ENCODE measurements at places on chromosomes 1 and 21.

DNA sequence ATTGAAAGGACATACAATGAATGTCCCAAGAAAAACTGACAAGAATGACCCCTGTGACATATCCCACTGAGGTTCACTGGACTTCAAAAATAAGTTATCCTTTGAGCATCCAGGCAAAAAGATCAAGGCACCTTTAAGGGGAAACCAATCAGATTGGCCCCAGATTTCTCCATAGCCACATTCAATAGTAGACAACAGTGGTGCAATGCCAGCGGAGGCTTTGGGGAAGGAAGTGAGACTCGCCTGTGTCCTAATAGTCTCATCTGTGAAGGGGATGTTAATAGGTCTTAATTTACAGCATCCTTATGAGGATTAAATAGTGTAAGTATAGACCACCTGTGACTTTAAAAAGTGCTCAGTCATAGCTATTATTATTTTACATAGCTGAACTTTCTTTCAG, 21.5 kb downstream of the RPL5 start:
- DNase-seq = no peak

GRCh38 chr1:159881622-159882526, 18.1 kb downstream of the CFAP45 start:
- peak; percentile 96 for DNase-seq

- DNase-seq = peak; percentile 89
Measured at GRCh38 chr1:179016706-179017382, 8.8 kb upstream of the FAM20B start.

DNA sequence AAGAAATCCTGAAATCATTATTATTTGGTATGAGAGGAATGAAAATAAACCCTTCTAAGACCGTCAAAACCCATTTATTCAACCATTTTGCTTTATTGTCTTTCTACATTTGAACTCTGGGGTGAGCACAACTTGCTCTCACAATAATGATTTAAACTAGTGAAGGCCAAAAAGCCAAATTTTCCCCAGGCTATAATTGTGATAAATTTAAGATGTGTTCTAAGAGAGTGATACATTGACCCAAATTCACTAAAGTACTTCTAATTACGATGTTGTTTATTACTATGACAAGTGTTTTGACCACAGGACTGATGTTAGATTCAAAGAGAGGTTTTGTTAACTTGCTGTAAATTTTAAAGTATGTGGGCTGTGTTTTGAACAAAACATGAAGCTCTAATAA, 670.9 kb upstream of the NR5A2 start:
- no peak for DNase-seq

DNA sequence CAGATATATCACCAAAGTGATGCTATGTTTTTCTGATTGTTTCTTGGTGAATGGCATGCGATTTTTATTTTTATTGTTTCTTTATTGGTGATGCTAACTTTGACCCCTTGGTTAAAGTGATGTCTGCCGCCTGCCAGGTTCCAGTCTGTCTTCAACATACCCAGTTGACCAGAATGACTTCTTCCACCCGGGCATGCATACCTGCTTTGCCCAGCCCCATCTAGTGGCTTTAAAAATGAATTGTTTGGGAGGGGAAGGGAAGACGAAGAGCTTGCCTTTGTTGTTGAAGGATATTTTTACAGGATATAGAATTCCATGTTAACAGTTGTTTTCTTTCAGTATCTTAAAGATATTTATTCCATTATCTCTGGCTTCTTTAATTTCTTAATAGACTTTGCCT, 65.1 kb downstream of the ATG4C start:
- no peak for DNase-seq

GRCh38 chr1:35047188-35047858, 15.6 kb upstream of the ZMYM6 start:
- peak; percentile 91 for DNase-seq

DNA sequence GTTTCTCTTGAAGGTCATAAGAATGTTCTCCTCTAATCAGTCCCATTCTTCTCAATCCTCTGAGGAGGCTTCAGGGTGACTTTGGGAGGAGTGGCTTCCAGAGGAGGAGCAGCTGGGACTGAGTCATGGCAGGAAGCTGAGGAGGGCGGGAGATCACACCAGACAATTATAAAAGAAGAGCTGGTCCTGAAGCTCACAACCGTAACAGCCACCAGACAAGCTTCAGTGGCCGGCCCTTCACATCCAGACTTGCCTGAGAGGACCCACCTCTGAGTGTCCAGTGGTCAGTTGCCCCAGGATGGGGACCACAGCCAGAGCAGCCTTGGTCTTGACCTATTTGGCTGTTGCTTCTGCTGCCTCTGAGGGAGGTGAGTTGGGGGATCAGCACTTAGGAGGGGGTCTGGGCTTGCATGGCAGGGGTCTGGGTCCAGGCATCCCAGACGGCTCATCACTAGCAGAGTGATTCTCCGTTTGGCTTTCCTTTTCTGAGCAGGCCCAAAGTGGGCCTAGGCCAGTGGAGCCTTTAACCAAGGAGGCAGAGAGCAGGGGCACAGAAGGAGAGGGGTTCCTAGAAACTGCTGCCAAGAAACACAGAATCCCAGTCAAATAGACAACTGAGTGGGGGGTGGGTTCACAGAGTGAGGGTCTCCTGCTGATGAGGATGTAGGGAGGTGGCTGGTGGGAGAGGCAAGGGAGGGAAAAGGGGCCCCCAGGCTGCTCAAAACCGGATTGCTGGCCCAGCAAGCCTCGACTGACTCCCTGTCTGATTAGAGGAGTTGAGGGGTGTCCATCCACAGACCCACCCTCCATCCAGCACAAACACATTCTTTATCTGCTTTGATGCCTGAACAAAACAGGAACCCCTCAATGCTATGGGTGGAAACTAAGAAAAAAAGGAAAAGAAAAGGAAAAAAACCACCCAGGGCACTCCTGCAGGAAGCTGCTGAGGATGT, at the start of gene ECM1:
ECM1 (plus strand) TSS at position 198 of the 953 bp plus-strand sequence; CDS start at position 299, 101 bp downstream.
- peak; percentile 68 for DNase-seq

- DNase-seq = no peak
Measured at GRCh38 chr1:51524817-51525216, 5.8 kb upstream of the EPS15 start.

DNA sequence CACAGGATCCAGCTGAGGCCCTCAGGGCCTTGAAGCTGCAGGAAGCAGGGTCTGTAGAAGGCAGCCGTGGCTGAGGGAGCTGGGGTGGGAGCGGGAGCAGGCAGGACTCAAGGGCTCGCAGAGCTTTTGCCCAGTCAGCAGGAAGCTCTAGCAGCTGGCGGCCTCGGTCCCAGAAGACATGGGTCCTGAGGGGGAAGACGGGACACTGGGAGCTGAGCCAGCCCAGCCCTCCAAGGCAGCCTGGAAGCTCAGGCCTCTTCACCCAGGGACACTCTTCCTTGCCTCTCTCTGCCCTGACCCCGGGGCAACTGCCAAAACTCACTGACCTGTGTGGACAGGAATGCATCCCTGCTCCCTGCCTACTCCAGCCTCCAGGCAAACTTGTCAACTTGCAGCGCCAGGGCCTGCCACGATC, 8.9 kb downstream of the ADGRB2 start:
- peak; percentile 81 for DNase-seq

- no peak for DNase-seq
Measured at GRCh38 chr1:16644193-16644481, 22.6 kb downstream of the RNU1-3 start.

GRCh38 chr1:203405703-203406438, 54.9 kb upstream of the FMOD start:
- DNase-seq = no peak

- DNase-seq = no peak
Measured at GRCh38 chr1:226327761-226328162, 18.8 kb upstream of the LIN9 start.

- no peak for DNase-seq
Measured at GRCh38 chr1:19057784-19058475, 101.5 kb upstream of the IFFO2 start.

GRCh38 chr21:41953831-41954653, at the start of gene C2CD2:
Gene C2CD2 (minus strand): TSS chr21:41954018. CDS start chr21:41953648, 370 bp downstream.
- peak; percentile 28 for DNase-seq

- DNase-seq = no peak
Measured at GRCh38 chr1:171122893-171123292, 32.2 kb downstream of the FMO3 start.

GRCh38 chr1:6937048-6937447, 151.8 kb downstream of the CAMTA1 start:
- no peak for DNase-seq

DNA sequence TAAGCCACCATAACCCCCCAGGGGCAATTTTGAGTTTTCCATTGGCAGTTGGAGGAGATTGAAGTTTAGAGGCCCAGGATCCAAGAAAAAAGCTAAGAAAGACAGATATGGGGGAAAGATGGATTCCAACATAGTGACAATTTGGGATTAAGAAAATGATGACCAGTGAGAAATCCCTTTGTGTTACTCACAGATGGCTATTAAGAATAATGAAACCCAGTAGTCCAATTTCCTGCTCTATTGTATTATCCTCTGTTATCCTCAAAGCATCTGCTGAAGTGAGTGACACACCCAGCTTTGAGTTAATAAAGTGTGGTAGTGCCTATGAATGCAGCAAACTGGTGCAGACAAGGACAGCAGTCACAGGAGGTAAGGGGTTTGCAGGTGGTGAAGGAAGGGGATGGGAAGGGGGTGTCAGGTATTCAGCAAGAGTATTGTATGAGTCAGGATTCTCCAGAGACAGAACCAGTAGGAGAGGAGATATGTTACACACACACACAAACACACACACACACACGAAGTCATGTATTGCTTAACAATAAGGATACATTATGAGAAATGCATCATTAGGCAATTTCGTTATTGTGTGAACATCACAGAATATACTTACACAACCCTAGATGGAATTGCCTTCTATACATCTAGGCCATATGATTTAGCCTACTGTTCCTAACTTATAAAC, 112.4 kb upstream of the VANGL1 start:
- no peak for DNase-seq

DNA sequence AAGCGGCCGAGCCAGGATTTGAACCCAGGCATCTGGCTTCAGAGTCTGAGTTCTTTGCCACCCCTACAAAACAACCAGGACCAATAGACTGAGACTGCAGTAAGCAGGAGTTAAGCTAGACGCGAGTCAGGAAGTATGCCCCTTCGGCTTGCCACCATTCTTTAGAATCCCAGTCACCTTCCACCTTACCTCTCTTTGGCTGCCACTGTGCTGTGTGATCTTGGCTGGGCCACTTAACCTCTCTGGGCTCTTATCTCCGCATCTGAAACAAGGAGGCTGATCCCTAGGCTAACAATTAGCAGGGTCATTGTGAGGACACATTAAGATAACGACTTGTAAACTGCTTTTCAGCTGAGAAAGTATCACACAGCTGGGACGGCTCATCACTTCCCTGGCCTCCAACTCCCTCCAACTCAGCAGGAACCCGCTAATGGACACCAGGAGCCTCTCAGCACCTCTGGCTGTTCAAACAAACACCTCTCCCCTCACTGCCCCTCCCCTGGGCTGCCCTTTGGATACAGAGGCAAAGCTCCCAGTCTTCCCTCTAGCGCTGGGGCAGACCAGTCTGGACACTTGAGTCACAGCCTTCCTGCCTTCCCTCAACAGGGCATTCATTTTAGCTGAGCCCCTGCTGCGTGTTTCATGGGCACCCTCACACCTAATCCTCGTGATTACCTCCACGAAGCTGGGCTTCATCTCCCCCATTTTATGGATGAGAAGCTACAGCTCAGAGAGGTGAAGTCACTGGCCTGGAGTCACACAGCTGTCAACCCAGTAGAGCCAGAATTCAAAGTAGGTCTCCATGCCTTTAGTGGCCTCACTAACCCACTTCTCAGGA, 83.2 kb downstream of the CAMK2N1 start:
- DNase-seq = no peak

- no peak for DNase-seq
Measured at GRCh38 chr1:10941891-10942541, 70.4 kb upstream of the TARDBP start.

DNA sequence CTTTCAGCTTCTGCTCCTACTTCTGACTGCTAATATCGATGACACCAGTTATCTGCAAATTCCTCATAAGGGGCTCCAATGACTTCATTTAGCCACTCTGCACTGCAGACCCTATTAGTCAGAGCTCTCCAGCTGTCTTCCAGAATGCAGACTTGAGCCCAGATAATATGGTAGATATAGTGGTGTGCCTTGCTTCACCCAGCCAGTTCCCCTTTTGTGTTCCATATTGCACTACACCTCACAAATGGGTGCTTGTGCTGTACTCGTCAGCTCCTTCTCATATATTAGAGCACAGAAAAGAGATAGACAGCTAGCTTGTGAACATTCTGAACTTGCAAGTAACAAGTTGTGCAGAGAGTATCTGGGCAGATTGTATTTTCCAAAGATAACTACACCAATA, 23.7 kb upstream of the COG2 start:
- no peak for DNase-seq

GRCh38 chr1:61520401-61520800, 204.5 kb downstream of the TM2D1 start:
- DNase-seq = no peak

GRCh38 chr1:36177589-36178431, 21.9 kb downstream of the MAP7D1 start:
- DNase-seq = no peak

- peak; percentile 83 for DNase-seq
Measured at GRCh38 chr1:37479255-37480124, 5.1 kb downstream of the ZC3H12A start.

DNA sequence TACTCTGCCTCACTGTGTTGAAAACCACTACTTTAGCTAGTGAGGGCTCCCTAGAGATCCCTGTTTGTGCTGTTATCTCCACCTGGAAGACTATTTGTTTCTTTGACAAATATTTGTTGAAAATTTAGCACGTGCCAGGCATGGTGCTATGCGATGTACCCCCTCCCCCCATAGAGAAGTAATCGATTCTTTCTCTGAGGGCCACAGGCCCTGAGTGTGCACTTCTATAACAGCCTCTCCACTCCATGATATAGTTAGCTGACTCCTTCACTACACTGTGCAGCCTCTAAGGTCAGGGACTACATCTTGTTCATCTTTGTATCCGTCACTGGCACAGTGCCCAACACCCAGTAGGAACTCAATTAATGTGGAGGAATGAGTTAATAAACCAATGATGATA, 17.3 kb upstream of the RBM15 start:
- no peak for DNase-seq

DNA sequence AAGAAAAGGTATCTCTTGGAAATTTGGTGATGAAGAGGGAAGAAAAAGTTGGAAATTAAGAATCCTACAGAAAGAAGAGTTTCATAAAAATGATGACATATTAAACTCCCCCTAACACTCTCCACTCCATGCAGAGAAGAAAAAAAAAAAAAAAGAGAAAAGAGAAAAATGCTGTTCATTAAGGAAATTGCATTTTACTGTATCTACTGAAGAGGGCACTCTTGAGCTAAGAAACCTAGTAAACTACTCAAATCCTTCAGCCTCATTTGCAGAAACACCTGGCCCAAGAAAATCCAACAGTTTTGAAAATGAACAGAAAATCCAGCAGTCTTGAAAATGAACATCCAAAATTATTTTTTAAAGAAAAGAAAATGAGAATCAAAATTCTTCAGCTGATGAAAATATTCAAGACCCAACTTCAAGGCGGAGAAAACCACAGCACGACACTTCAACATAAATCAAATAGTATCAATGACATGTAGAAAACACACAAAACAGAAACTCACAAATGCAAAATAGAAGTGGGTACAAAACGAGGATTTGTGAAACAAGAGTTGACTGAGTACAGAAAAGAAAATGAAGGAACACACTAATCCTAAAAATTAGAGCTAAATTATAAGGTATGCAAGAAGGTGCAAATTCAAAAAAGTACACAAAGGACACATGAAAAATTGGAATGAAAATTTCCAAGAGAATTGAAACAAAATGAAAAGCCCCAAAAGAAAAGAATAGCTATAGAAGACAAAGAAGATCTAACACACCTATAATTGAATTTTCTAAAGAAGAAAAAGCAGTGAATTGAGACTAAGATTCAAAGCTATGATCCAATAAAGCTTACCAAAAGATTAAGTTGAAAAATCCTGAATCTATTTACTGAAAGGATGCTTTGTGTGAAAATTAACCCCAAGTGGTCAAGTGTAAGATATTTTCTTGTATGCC, 73.2 kb upstream of the DNAJC6 start:
- peak; percentile 47 for DNase-seq
